ENCODE measurements at places on chromosomes 1 and 21.

GRCh38 chr1:172390301-172390682 lies 30.2 kb upstream of the C1orf105 start:
- peak; percentile 58 for DNase-seq

- no peak for DNase-seq
These were observed 865.1 kb upstream of the TMPRSS15 start for GRCh38 chr21:19268686-19269085.

- no peak for DNase-seq
These were observed 38.2 kb downstream of the SLC19A1 start for GRCh38 chr21:45504021-45504515.

DNA sequence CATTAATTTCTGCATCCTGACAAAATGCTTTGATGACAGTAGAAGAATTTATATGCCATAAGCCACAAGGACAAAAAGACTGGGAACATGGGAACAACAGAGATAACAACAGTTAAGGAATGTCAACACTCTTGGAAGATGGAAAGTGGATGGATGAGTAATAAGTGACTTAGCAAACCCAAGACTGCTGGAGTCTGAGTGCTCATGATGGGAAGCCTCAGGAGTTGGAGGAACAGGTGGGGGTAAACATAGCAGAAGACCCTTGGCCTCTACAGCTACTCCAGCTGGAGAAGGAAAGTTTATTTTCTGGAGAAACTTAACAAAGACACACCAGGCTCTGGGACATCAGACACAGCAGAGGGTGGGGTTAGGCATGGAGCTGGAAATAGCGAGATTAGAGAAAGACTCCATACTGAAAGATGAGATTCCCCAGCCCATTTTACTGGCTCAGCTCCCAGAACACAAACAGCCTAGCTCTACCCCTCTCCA lies 13.6 kb downstream of the G0S2 start:
- DNase-seq, result peak; percentile 50

DNA sequence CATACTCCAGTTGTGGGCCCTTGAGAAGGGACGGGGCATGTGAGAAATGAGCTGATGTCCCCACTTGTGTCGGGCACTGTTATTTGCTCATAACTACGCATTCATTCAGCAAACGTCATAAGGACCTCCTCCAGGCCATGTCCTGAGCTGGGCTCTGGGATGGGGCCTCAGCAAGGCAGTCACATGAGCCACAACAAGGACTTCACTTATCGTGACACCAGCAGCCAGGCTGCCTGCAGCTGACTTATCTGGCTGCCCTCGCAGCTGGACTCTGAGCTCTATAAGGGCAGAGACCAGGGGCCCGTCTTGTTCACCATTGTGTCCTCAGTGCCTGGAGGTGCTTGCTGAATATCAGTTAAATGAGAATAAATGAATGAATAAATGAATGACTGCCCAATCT lies 37.5 kb upstream of the GRIK3 start:
- DNase-seq, result no peak

- no peak for DNase-seq
These were observed at the start of gene DRAXIN for GRCh38 chr1:11691302-11691914. TSS of gene DRAXIN (plus strand) at chr1:11691710. CDS start at chr1:11706259, 14,549 bp downstream.

GRCh38 chr1:227731241-227731677 lies 3.8 kb downstream of the JMJD4 start:
- no peak for DNase-seq
